Left ventricle myocardium superior (tissue), 1 donor: ENCODE measurements at places on chromosomes 1 and 21. TPM values are rescaled to one million over a fixed set of nuclear protein-coding genes. Genes with fewer than 3 reads are reported as not detected.

The AVPR1B gene
- not detected for total RNA-seq

The AMY1B gene
- not detected for total RNA-seq

The AKR7A3 gene
- 0.20 TPM for total RNA-seq

The C1QB gene
- 102 TPM for total RNA-seq

The CDK18 gene
- 209 TPM for total RNA-seq

The LCE3E gene
- total RNA-seq: not detected

The SPATA17 gene
- 1.2 TPM for total RNA-seq

The SLC16A4 gene
- 2.1 TPM for total RNA-seq

The FAM72B gene
- 0.67 TPM for total RNA-seq

The TSPEAR gene
- 2.7 TPM for total RNA-seq

DNA sequence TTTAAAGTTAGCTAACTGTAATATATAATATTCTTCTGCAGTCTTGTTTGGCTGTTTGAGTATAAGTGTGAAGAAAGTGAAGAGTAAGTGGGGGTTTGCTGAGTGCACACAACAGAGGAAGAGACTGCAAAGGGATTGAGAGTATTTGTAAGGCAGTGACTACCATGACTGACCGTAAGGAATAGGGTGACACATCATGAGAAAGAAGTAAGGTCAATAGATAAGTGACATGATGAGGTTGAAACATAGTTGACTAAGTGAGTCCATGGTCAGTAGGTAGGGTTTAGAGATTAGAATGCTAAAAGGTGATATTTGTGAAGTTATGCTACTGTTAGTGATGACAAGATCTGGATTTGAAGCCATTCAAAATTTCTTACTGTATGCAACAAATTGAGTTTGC is 27.7 kb downstream of the WARS2 start:
- DNase-seq: no peak

DNA sequence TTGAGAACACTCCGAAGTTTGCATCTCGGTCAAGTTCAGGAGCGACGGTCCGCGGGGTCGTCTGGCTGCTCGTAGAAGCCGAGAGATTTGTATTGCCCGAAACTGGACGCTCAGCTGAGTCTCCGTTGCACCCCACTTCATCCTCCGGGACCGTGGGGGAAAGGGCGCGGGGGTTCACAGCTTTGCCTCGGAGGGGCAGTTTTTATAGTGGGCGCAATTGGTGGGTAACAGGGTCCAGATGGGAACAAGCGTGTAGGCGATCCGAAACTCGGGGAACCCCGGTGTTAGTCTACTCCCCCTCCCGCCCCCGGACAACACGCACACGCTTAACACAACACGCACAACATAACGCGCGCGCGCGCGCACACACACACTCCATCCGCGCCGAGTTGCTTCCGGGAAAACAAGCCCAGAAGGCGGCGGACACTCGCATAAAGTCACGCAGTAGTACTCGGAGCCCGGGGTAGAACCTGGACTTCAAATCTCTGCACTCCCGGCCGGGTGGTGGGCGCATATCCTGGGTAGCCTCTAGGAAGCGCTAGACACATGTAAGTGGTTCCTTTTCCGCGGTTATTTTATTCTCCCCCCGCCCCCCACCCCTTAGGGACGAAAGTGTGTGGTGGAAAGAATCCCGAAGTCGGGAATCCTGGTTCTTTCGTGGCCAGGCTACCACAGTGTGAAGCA is 1.1 kb upstream of the JUN start:
- peak; percentile 92 for DNase-seq

GRCh38 chr1:195458365-195458764 is 1149.9 kb downstream of the KCNT2 start:
- DNase-seq: no peak

DNA sequence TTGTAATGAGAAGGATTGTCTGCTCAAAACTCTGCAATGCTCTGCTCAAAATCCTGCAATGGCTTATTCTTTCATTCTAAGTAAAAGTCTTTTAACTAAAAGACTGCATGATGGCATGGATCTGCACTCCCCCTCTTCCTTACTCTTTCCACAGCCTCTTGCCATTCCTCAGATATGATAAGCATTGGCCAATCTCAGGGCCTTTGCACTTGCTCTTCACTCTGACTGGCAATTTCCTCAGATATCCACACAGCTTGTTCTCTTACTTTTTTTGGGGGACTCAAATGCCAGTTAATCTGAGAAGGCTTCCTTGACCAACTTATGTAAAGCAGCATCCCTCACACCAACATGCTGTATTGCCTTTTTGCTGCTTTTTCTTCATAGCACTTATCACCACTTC is 2.8 kb upstream of the ZMPSTE24 start:
- no peak for DNase-seq

DNA sequence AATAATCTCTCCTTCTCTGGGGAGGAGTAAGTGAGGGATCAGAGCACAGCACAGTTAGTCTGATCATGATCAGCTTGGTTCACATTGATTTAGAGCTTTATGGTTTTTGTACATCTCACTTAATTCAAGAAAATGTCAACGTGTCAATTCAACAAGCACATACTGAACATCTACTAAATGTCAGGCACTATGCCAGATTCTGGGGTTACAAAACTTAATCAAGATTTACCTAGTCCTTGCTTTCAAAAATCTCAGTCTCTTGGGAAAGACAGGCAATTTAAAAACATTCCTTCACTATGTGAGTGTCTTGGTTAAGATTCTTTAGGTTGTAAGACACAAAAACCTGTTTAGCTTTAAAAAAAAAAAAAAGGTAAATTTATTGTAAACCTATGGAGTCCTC is 181.4 kb downstream of the AK5 start:
- no peak for DNase-seq

- no peak for DNase-seq
Measured at GRCh38 chr1:209873067-209873799, 45.5 kb downstream of the UTP25 start.

DNA sequence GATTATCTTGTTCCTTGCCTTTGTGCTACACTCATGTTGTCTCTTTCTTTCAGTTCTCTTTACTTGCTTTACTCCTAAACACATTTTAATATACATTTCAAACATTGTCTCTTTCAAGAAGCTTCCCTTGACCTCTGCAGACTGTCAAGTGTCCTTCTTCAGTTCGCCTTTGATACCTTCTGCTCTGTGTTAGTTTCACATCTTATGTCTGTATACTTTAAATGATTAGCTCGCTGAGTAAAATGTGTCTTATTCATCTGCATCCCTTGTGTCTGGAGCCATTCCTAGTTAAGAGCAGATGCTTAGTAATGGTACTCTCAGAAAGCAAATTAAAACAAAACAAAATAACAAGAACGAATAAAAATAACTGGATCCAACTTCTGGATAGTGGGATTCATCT is 303.3 kb downstream of the S1PR1 start:
- no peak for DNase-seq

- DNase-seq: no peak
Measured at GRCh38 chr1:3229081-3229725, 160.2 kb downstream of the PRDM16 start.

- no peak for DNase-seq
Measured at GRCh38 chr1:242582669-242583068, 58.2 kb upstream of the PLD5 start.

GRCh38 chr1:13642306-13643004 is 57.5 kb upstream of the PRDM2 start:
- no peak for DNase-seq

DNA sequence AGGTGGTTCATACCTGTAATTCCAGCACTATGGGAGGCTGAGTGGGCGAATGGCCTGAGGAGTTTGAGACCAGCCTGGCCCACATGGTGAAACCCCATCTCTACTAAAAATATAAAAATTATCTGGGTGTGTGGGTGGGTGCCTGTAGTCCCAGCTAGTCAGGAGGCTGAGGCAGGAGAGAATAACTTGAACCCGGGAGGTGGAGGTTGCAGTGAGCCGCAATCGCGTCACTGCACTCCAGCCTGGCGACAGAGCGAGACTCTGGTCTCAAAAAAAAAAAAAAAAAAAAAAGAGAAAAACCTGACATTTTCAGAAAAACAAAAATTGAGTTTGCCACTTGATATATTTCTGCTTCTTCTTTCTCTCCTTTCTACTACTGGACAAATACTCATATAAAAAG is 24.3 kb downstream of the CA6 start:
- DNase-seq: no peak

DNA sequence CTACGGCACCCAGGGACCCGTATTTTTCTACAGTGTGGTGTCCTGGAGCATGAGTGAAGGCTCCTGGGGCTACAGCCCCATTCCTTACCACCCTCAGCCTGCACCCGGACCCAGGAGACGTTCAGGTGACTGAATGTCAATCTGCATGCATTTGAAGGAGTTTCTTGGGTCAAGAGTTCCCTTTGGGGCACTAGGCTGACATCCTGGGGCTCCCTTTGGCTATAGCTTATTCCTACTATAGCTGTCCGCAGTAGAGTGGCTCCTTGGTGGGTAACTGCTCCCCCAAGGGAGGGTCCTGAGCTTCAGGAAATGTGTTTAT is 19.9 kb upstream of the LRRN2 start:
- DNase-seq: no peak

DNA sequence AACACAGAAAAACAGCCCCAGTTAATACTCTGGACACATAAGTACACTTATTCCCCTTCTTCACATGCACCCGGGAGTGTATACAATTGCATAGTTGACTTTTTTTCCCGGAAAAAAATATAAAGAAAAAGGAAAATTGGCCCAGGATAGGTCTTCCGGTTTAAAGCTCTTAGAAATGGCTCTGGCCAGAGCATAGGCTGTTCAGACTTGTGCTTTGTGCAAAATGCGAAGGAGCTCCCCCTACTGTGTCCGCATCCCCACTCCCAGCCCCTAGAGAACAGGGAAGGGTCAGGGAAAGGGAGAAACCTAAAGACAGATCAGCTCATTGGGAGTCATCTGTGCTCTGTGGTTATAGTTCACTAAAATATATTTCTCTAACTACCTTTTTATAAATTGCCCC is 5.5 kb upstream of the MTMR11 start:
- no peak for DNase-seq

- no peak for DNase-seq
Measured at GRCh38 chr1:93322349-93322748, 23.4 kb upstream of the DR1 start.

DNA sequence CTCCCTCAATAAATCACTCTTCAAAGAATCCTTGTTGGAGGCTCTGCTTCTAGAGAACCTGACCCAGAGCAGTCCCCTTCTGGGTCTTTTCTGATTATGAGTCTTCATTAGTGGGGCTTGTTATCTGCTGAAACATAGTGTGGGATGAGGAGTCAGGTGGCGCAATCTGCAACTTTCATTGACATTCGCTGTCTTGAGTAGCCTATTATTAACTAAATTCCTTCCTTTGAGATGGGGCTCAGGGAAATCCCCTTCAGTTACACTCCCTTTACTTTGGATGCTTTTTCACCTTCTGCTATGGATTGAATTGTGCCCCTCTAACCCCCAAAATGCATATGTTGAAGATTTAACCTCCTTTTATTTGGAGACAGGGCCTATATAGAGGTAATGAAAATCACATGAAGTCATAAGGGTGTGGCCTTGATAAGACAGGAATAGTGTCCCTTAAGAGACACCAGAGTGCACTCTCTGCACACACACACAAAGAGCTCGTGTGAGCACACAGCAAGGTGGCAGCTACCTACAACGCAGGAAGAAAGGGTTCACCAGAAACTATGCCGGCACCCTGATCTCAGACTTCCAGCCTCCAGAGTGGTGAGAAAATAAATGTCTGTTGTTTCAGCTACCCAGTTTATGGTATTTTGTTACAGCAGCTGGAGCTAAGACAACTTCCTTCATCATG is 19.5 kb downstream of the DIO1 start:
- DNase-seq: no peak

DNA sequence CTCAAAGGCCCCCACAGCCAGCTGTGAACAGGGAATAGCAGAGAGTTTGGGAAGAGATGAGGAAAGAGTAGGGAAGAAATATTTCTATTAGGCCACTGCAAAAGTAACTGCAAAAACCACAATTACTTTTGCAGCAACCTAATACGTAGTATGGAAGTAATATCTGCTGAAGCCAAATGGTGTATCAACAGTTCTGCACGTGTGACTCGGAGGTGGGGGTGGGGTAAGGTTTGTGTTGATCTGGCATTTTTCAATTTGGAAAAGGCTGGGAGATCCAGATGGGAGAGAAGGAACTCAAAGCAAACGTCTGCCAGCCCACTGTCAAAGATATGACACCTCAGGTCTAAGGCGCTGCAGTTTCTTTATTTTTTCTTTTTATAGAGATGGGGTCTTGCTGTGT is 11.1 kb upstream of the ZNF436 start:
- DNase-seq: no peak
